AG20443 (cell line): ENCODE measurements at places on chromosomes 5 and 9.

DNA sequence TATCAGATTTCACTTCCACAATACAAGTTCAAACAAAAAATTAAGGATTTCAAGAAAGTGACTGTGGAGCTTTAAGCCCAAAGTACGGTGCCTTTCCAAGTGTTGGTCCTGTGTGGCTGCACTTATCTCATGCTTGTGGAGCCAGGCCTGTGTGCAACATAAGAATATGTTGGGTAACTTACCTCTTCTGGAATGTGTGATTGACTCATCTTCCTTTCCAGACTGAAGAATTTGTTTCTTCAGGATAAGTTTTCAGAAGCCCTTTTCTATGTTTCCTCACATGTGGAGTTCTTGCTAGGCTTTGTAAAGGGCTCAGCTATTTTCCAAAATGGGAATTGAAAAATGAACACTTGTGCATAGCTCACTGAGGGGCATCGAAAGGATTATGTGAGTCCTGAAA lies 485.1 kb upstream of the PAPPA start:
- peak; percentile 65 for DNase-seq

- no peak for DNase-seq
These were observed 510.0 kb downstream of the ACTL7B start for GRCh38 chr9:108345826-108346225.

DNA sequence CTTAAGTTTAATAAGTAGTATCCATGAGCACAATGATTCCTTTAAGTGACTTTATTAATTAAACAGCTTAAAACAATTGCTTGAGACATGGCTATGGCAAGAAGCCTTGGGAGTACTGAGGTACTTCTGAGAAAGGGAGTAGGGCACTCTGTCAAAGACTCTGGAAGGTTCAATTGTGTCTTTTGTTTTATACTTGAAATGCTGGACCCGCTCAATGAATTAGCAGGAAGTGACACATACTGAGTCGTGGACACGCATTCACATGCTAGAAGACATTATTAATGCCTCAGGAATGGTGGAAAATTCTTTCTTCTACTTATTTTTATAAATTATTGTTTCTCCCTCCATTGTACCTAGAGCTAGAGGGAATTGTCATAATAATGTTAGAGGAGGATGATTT lies 347.3 kb upstream of the ZNF608 start:
- DNase-seq: peak; percentile 80

DNA sequence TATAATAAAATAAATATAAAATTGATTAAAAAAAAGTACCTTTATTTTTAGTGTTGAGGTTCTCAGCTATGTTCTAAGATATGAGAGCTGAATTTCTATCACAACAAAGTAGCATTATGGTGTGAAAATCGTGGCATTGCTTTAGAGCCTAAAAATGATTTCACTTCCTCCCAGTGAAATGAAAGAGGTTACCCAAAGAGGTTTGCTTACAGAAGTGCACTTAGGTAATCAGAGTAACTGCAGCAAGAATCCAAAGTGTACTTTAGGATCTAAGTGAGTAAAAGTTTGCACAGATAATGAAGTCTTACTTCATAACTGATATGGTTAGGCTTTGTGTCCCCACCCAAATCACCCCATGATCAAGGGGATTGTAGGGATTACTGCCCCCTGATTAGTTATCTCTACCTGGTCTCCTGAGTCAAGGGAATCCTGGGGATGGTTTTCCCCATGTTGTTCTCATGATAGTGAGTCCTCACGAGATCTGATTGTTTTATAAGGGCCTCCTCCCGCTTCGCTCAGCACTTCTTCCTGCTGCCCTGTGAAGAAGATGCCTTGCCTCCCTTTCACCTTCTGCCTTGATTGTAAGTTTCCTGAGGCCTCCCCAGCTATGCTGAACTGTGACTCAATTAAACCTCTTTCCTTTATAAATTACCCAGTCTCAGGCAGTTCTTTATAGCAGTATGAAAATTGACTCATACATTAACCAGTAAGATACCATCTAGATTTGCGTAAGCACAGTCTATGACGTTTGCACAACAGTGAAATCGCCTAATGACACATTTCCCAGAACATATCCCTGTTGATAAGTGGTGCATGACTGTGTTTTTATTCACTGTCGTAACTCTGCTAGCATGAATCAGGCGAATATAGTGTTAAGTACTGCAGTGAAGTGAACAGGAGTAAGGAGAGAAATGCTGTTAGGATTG lies 40.3 kb upstream of the LRRC70 start:
- no peak for DNase-seq

GRCh38 chr5:119596046-119596445 lies 33.3 kb upstream of the FAM170A start:
- DNase-seq: no peak

DNA sequence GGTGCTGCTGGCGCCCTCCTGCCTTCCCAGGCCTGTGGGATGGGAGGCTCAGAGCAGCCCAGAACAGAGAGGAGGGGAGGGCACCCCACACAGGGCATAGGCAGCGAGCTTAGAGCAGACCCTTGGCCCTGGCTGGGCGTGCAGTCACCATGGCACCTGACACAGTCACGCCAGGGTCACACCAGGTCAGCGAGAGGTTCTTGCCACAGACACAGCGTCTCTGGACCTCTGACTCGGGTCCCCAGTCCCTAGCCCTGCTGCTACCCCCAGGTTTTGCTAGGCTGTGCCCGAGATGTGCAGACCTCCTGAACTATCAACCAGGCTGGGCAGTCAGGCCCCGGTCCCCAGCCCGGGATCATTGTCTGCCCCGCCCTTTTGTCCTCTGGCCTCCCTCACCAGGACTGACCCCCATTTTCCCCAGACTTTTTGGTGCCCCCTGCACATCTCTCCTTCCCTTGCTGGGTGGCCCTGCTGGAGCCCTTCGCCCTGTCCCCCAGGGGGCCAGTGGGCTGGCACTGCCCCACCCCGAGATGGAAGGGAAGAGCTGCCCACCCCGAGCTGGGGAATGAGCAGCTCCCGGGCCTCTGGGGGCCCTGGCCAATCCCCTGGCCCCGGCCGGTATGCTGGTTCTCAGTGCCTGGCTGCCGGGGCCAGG lies 24.5 kb upstream of the NOTCH1 start:
- no peak for DNase-seq

DNA sequence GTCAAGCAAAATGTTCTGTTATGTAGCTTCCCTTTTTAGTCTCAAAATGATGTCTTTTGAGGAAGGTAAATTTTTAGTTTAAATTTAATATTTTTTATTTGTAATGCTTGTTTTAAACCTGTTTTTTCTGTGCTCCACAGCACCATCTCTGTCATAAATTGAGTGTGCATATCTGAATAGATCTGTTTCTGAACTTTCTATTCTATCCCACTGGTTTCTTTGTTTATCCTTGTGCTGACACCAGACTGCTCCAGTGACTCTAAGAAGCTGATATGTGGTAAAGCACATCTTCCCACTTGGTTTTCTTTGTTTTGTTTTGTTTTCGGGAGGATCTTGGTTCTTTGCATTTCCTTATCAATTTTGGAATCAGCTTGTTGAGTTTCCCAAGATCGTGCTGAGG lies 7.1 kb upstream of the RNF145 start:
- no peak for DNase-seq

DNA sequence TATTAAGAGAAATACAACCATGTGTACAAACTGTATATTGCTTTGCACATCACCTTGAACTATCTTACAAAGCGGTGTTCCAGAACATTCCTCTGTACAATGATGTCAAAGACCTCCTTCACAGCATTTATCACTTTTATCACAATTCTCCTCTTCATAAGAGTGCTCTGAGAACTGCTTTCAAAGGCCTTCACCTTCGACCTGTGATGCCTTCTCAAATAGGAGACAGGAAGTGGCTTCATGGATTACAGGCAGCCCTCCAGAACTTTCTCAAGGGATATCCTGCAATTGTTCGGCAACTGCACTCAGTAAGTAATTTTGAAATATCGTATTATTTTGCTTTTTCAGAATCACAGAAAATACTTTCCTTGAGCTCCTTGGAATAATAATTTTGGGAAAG lies 68.0 kb upstream of the IL7R start:
- no peak for DNase-seq

DNA sequence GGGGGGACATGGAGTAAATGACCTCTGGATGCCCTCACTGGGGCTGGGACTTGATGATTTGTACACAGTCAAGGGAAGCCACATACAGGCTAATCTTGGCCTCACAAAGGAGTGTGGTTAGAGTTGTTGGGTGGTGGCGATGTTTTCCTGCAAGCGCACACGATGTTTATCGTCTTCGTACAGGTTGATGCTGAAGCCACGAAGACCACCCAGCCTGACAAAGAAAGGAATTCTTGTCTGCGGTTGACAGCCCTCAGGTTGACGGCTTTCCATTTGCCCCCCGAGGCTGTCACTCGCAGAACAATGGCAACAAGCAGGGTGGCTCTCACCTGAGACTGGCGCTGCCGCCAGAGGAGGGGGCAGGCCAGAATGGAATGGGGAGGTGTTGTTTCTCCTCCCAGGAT lies 14.1 kb upstream of the XPA start:
- DNase-seq: no peak

DNA sequence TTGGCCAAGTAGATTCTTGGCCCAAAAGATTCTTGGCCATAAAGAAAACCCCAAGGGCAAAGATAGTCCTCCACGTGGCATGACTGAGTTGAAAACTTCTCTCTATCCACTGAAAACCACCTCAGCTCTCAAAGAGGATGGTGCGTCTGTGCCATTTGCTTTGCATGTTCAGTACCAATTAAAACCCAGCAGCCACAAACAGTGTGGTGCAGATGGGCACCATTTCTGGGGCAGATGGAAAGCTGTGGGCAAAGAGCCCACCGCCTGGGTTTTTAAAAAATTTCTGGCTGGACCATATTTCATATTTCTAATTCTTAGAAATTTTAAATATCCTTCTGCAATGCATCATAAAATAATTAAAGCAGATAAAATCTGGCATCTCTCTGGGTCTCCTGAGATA lies 84.5 kb upstream of the PUM3 start:
- DNase-seq: no peak

DNA sequence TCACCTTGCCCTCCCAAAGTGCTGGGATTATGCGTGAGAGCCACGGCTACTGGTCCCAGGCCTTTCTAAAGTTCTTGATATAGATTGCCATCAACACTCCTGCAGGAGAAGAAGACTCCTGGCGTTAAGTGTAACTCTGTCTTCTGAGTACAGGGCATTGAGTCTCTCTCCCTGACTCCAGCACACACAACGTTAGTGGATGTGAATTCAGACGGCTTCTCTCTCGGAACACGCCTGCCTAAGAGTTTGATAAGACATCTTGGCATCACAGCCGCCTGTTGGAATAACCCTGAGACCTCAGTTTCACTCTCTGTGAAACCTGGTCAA lies 27.5 kb upstream of the PPARGC1B start:
- no peak for DNase-seq

- no peak for DNase-seq
These were observed 13.6 kb downstream of the ZBTB43 start for GRCh38 chr9:126818482-126818881.

GRCh38 chr5:81843845-81844244 lies 92.9 kb upstream of the SSBP2 start:
- DNase-seq: no peak

- DNase-seq: no peak
These were observed 507.0 kb downstream of the MAT2B start for GRCh38 chr5:164012371-164012770.

GRCh38 chr9:120698766-120699165 lies 15.5 kb downstream of the MEGF9 start:
- DNase-seq: no peak

- no peak for DNase-seq
These were observed 340.4 kb upstream of the RGMB start for GRCh38 chr5:98433022-98433421.

- no peak for DNase-seq
These were observed 6.2 kb downstream of the MYORG start for GRCh38 chr9:34370335-34370969.
